ENCODE measurements at places on chromosomes 1 and 21.

GRCh38 chr1:223142795-223143536 lies at the start of gene TLR5:
TLR5 (minus strand) TSS chr1:223143248; CDS start chr1:223113031, 30,217 bp downstream.
- peak; percentile 87 for DNase-seq

DNA sequence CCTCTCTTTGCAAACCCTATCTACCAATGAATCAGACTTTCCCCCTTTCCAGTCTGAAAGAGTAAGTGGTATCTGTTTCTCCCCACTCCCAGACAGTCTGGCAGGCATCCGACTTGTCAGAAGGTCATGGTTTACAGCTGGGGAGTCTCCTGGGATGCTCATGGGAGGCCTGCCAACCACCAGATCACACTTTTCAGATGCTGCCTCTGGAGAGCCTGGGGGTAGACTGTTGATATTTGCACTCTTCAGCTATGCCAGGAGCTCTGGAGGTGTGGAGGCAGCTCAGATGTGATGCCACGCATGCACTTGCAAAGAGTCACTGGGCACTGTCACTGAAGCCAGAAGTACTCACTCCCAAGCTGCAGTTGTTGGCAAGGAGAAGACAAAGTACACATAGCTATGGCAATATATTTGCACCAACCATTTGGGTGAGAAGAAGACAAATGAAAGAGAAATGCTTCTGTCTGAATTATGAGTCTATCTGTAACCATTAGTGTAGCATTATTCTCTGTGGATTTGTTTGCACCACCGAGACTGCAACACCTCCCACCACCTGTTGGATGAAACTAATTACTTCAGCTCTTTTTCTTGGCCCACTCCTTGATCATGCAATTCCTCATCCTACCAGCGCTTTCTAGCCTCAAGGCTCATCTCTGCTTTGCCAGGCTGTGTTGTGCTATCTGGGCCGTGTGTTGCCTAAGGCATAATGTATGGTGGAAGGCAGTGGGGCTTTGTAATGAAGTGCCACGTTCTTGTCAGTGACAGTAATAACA lies 133.0 kb upstream of the SPAG17 start:
- DNase-seq = no peak

GRCh38 chr1:80929868-80930508 lies 870.7 kb upstream of the ADGRL2 start:
- DNase-seq = no peak

- DNase-seq = no peak
Measured at GRCh38 chr1:231695439-231696255, 69.1 kb downstream of the DISC1 start.

- no peak for DNase-seq
Measured at GRCh38 chr21:19535356-19535755, 1131.8 kb upstream of the TMPRSS15 start.

All from left forelimb (tissue), 1 donor.